Left ventricle myocardium superior (tissue), 1 donor: ENCODE measurements at places on chromosomes 2 and 18.

DNA sequence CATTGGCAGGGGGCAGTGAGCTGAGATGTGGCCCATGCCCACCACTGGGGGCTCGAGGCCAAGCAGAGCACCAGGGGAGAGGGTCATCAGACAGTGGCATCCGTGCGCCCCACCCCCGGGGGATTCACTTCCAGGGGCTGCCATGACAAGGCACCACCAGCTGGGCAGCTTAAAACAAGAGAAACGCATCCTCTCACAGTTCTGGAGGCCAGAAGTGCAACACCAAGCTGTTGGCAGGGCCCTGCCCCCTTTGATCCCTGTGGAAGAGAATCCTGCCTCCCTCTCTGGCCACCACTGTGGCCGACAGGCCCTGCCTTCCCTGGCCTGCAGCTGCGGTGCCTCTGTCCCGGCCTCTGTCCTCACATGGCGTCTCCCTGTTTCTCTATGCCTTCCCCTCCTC is 187.7 kb upstream of the ID2 start:
- no peak for DNase-seq

DNA sequence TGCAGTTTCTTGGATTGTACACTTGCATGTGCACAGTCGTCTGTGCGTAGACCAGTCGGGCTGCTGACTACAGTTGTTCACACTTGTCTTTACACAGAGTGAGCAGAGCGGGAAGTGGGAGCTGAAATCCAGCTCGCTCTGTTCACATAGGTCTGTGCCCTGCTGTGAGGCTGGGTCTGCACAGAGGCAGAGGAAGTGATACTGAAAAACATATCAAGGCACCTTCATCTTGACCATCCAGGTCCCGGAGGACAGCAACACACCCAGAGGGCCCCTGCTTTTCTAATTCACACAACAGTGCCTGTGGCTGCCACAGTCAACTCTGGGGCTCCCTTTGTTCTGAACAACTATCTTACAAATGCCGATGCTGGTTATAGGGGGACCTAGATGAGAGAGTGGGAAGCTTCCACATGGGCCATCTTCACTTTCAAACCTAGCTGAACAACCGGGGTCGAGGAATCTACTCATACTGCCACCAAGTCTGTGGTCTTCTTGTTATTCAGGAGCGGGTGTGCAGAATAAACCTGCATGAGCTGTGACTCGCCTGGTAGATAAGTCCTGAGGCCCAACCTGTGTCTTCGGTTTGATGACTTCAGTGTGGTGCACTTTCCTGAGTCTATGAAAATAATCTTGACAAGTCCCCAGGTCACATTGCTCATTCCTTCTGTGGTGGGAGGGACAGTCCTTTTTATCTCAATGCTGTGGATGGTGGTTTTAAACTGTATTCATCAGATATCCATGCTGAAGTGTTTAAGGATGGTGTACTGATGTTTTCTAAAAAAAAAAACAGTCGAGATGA is 3.5 kb upstream of the ADNP2 start:
- no peak for DNase-seq

DNA sequence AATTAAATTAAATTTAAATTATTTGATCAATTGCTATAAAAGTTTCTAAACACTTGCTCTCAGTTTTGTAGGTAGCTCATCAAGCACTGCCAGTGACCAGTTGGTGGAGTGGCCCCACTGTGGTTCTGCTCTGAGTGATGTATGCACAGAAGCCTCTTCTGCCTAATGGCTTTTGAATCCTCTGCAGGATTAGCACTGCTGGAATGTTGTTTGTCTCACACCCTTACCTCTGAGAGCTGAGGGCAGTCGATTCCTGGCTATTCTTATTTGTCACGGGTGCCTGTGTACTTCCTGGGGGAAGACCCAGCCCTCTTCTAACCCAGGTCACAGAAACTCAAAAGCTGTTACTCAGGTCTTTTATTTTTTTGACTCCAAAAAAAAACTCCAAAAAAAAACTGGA is 9.5 kb downstream of the CAPN14 start:
- DNase-seq: no peak

DNA sequence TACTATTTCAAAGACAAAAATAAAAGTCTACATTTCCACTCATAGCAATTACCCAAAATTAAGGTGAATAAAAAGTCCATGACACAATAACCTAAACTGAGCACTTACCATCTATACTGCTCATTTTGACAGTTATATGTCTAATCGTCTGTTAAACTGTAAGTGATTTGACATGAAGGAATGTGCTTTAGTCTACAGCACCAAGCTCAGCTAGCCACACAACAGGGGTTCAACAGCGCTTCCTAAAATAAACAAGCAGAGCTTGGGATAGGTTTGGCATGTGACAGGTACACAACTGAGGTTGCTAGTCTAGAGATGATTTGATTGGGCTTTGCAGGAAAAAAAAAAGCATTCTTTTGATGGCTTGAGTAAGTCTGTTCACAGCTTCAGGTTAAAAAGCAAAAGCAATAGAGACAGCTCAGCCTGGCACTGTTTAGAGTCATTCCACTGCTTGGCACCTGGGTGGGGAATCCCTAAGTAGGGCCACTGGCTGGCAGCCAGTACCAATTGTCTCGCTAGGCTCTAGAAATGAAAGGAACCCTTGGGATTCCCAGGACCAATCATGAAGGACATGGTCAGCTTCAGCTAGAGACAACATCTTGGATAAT is 78.6 kb downstream of the BARD1 start:
- peak; percentile 39 for DNase-seq

DNA sequence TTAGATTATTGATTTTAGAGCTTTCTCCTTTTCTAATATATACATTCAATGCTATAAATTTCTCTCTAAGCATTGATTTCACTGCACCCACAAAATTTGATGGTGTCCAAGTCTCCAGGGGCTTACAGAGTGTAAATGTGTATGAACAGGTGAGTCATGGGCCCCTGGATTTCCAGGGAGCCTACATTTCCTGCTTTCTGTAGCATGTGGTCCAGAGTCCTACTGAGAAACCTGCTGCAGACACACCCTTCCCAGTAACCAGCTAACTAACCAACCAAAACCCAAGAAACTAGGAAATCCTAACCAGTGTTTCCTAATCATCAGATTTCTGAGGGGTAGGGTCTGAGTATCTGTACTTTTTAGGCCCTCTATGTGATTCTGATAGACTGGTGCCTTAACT is 39.5 kb upstream of the TANC1 start:
- no peak for DNase-seq

DNA sequence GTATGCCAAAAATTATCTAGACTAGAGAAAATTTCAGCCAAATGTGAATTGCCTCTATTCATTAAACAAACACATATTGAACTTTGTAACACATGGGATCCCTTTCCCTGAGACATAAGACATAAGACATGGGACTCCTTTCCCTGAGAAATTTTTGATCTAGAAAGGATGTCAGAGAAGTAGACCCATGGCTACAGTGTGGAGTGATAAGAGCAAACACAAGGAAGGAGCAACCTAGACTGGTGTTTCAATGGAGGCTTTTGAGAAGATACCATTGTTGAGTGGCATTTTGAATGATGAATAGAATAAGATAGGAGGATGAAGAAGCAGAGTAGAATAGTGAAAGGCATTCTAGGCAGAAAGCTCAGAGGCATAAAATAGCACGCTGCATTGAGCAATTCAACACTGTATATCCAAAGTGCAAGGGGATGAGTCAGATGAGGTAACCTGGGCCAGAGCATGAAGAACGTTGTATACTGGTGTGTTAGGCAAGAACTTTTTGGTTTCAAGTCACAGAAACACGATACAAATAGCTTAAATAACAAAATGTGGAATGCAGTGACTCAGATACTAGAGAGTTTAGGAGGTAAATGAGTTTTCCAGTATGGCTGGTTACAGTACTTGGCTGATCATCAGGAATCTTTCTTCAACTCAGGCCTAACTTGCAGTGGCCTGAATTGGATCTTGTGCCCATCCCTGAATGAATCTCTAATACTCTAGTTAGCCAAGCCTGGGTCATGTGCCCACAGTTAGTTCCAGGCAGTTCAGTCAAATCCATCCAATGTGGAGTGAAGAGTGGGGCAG is 129.8 kb upstream of the TANK start:
- no peak for DNase-seq

- DNase-seq: no peak
Observed at GRCh38 chr2:66693076-66693965, 258.4 kb downstream of the MEIS1 start.

- DNase-seq: no peak
Observed at GRCh38 chr2:128003463-128003862, 24.4 kb downstream of the SAP130 start.

GRCh38 chr18:75100832-75101630 is 107.9 kb downstream of the PTGR3 start:
- DNase-seq: no peak

- DNase-seq: no peak
Observed at GRCh38 chr2:65278531-65278981, 50.9 kb downstream of the ACTR2 start.

DNA sequence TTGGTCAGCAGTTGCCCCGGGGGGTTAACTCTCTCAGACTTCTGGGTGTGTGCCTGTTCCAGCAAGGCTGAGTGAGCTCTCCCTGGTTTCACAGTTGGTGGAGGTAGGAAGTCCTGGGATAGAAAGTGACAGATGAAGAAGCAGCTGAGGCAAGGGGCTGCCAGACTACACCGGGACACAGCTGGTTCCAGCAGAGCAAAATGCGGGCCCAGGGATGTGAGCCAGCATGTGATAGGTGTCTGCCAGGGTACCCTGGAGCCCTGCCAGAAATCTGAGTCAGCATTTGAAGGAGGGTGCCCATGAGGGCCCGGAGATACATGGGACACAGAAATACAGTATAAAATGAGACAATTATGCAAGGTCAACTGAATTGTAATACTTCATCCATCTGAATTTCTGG is 79.3 kb upstream of the LGALSL start:
- DNase-seq: peak; percentile 54

DNA sequence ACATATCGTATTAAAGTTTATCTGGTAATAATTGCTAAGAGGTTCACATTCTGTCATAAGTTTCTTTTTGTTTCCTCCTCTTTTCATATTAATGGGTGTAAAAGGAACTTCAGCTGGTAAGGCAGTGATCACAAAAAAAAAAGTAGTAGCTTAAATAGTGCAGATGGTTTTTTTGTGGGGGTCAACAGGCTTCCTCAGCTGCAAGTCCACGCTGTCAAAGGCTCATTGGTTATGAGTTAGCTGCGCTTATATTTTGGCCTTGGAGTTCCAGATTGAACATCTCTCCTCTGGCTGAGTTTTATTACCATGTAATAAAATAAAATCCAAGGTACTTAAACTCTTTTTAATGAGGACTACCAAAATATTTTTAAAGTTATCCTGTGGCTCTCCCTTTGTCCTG is 277.0 kb upstream of the ZEB2 start:
- DNase-seq: no peak

GRCh38 chr2:120352696-120353590 is 7.0 kb downstream of the INHBB start:
- DNase-seq: no peak

GRCh38 chr2:23404426-23404825 is 19.4 kb downstream of the KLHL29 start:
- no peak for DNase-seq

GRCh38 chr18:6249170-6249569 is 165.5 kb downstream of the L3MBTL4 start:
- no peak for DNase-seq

DNA sequence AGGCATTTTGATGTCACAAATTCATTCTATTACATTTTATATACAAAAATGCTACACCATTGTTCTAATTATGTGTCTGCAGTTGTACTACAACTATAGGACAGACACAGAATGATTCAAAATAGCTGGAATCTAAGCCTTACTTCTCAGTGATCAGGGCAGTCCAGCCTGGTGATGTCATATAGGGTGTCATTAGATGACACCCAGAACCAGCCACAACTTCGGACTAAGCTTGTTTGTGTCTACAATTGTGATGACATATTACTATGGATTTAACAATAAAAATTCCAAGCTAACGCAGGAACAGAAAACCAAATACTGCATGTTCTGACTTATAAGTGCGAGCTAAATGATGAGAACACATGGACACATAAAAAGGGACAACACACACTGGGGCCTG is 31.0 kb downstream of the M1AP start:
- no peak for DNase-seq

- no peak for DNase-seq
Observed at GRCh38 chr18:50869150-50869549, 9.8 kb upstream of the ME2 start.

DNA sequence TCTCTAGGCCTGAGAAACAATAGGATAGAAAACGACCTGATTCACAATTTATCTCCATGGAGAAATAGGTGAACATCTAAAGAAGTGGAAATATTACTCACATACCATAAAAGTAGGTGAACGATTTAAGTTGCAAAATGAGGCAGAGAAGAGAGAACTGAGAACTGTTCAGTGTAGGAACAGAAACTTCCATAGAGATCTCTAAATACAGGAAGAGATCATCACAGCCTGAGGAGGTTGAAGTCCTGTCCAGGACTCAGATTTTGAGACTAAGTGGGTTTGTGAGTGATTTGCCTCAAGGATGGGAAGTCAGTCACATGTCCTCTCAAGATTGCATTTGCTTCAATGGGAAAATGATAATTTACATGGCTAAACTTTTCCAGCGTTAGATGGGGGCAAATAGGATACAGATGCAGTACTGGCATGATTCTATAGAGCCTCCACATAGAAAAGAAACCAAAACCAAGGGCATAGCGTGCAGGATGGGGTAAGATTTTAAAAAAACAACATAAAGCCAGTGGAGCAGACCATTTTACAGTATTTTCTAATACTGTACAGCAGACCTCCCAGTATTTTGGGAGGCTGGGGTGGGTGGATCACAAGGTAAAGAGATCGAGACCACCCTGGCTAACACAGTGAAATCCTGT is 68.8 kb downstream of the MEP1B start:
- no peak for DNase-seq

DNA sequence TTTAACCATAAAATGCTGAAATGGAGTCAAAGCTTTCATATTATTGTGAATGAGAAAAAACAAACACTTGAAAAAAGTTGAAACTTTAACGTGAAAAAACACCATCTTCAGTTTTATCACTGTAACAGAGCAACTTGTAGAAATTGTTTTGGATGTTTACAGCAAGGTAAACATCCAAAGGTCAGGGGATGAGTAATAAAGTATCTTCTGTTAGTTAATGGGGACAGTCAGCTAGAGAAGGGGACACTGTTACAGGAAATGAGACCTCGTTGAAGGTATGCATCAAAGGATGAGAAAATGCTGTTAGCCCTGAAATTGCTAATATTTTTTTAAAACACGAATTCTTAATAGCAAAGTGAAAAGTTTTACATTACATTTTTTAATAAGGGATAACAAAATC is 2.9 kb downstream of the RHBDD1 start:
- DNase-seq: no peak

DNA sequence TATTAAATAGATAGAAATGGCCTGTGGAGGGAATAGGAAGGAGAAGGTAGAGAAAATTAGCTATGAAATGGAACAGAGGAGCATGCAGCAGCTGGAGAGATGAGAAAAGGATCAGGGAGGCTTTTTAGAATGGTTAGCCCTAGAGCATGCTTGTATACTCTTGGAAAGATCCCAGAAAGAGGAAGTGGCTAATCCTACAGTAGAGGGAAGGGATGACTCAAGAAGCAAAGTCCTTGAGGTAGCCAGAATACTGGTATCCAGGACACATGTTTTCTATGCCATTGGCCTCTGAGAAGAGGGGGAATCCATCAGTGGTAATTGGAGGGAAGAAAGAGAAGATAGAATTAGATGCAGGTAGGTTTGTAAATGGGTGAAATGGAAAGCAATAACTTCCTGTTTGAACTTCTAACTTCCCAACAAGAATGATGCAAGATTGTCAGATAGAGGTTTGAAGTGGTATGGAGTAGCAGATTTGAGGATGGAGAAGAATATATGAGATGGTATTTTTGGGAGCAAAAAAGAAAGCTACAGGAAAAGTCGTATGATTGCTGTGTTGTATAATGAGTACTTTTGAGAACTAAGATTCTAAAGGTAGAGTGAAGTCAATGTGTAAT is 17.1 kb upstream of the OSBPL6 start:
- DNase-seq: no peak
